ENCODE measurements at places on chromosomes 3 and 15. TPM values are rescaled to one million over a fixed set of nuclear protein-coding genes. Genes with fewer than 3 reads are reported as not detected.

DNA sequence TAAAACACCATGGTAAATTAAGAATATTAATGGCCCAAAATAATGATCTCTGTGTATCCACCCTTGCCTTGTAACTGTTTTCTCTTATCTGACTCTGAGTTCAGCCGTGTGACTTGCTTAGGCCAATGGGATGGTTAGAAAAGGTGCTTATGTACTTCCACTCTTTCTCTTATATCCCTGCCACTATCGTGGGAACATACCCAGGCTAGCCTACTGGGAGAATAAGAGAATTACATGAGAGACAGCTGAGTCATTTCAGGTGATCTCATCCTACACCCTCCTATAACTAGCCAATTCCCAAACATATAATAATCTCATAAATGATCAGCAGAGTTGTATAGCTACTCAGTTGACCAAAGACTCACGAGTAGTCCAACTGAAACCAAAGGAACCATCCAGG is 98.3 kb upstream of the ABI3BP start:
- DNase-seq: no peak

GRCh38 chr15:78314181-78314581 is 14.8 kb upstream of the SKIC8 start:
- no peak for DNase-seq

Gene HTR3E
- not detected for total RNA-seq

GRCh38 chr15:32105258-32106241 is 75.2 kb downstream of the CHRNA7 start:
- DNase-seq: peak; percentile 75
